NCI-H345 (cell line): ENCODE measurements at places on chromosomes 1 and 21.

DNA sequence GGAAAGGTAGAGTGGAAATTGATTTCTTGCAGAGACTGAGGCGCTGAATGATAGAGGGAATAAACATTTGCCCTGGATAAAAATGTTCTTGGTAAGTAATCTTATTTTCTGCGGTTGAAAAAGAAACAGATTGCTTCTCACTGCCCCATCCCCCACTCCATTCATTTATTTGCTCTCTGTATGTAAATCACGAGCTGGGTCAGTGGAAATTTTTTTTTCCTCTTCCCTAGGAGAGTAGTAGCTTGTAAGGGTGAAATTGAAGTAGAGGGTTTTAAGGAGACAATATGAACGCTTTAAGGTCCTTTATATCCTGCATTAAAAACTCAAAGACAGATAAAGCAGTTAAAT is 1.4 kb upstream of the BRINP3 start:
- DNase-seq: peak; percentile 50

DNA sequence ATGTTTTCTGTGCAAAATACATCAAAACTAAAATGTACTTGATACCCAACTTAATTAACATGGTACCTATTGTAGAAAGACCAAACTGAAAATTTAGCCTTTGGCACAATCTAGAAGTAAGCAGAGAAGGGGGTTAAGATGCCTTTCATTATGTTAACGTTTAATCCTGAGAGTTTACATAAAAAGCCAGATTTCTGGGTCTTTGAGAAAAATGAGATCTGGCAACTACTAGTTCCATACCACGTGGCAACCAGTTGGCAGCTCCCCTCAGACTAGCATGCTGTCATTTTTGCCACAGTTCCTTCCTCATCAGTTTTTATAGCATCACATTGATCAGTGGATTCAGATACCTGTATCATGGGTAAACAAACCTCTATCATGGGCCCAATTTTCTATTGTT is 1.5 kb downstream of the RO60 start:
- DNase-seq: no peak

DNA sequence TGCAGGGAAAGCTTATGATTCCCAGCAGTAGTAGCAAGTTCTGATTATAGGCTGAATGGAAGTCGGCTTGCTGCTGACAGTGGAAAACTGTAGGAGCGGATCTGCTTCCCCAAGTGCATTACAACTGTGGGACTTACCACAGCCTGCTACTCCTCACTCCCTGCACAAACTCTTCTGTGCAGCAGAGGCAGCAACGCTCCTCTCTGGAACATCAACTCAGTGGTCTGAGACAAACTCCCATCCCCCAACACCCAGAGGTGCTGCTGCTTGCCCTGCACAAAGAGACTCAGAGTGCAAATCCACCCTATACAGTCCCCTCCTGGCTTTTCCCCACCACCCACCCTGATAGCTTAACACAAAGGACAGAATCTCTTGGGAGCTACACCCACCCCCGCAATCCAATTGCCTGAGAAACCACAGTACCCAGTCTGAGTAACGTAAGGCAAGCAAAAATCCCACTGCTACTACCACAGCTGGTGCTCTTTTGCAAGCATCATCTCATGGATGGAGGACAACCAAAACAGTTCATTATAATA is 1455.2 kb downstream of the AMY1C start:
- no peak for DNase-seq

GRCh38 chr1:221150996-221151395 is 271.8 kb downstream of the HLX start:
- no peak for DNase-seq

DNA sequence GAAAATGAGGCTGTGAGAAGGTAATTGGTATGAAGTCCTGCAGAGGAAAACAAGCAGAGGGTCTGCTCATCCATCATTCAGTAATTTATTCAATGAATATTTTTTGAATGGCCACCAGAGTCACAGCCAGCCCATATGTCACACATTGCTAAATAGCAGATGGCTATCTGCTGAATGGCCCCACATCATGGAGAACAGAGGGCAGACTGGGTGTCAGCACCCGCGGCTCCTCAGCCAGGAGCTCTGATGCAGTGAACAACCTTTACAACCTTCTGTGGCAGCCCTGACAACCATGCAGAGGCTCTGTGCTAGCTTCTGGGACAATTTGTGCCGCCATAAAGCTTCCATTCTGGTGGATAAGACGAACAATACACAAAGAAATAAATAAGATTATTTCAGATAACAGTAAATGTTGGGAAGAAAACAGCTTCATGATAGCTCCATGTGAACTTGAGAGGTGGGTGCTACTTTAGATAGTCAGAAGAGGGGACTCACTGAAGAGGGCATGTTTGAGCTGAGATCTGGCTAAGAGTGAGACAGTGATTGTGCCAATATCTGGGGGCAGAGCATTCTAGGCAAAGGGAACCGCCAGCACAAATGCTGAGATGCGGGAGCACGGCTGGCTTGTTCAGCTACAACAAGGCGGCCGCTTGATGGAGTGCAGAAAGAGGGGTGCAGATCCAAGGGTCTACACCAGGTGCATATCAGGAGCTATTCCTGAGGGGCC is 2.8 kb upstream of the C1orf210 start:
- no peak for DNase-seq
